ENCODE measurements at places on chromosomes 12 and 14.

DNA sequence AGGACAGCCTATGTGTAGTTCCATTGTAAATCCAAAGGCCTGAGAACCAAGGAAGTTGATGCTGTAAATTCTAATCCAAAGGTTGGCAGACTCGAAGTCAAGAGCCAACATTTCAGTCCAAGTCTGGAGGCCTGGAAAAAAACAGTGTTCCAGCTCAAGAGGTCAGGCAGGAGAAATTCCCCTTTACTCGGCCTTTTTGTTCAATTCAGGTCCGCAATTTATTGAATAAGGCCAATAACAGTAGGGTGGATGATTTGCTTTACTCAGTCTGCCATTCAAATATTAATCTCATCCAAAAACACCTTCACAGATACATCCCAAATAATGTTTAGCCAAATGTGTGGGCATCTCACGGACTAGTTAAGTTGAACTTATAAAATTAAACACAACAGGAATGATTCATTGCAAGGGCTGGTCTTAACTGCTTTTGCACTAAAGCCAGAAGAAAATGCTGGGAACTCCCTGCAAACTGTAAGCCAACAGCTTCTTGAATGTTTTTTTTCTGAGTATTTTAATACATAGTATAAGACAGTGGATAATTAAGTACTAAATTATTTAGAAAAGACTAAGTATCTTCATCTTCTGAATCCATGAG, 197.4 kb upstream of the GARIN6 start:
- no peak for DNase-seq

GRCh38 chr12:32661706-32662105, 17.4 kb upstream of the DNM1L start:
- DNase-seq, result no peak

- DNase-seq, result no peak
Measured at GRCh38 chr12:92445253-92446082, 257.3 kb upstream of the PLEKHG7 start.

- no peak for DNase-seq
Measured at GRCh38 chr12:22037947-22038346, 8.1 kb upstream of the CMAS start.

- peak; percentile 4 for DNase-seq
Measured at GRCh38 chr12:43937947-43938346, 102.1 kb downstream of the TMEM117 start.

DNA sequence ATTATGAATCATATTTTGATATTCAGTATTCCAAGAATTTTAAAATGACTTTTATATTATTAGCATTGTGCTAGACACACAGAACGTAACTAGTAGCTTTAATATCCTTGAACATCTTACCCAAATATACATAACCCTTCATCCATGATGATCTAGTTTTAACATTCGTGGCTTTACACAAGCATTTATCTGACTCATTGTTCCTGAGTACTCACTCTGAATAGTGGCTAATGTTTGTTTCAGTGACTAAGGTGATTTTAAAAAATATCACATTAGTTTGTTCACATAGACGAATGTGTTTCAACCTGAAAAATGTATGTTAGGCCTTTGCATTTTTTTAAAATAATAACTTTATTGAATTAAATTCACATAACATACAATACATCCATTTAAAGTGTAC, 80.0 kb upstream of the PTPRQ start:
- DNase-seq, result no peak

- DNase-seq, result no peak
Measured at GRCh38 chr12:104959335-104959841, 1.3 kb upstream of the SLC41A2 start.

- peak; percentile 55 for DNase-seq
Measured at GRCh38 chr12:109134186-109134917, 18.0 kb downstream of the ACACB start.

GRCh38 chr12:58905422-58905821, 14.9 kb downstream of the LRIG3 start:
- no peak for DNase-seq

DNA sequence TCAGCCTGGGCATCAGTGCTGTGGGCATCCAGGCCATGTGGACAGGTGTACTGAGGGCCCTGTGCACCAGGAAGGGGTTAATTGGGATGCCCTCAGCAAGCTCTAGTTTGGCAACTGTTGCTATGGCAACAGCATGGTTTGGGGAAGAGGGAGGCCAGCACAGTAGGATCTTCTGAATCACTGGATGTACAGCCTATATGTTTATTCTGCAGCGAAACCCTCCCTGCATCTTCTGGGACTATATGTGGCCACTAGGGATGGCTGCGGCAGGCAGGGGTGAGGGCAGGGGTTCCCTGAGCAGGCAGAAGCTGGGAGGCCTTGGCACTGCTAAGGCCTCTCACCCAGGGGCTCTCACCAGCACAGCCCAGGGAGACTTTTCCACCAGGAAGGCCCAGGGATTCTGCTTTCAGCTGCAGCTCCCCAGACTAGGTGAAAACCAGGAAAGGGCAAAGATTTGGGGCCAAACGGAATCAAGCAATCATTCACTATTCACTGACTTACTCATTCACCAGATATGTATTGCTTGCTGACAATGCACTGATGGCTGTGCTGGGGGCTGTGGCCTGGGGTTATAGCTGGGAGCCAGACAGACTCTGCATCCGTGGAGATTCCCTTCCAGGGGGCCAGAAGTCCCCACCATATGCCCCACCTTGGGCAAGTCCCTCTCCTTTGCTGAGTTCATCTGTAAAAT, 42.8 kb downstream of the IRF2BPL start:
- DNase-seq, result peak; percentile 34

DNA sequence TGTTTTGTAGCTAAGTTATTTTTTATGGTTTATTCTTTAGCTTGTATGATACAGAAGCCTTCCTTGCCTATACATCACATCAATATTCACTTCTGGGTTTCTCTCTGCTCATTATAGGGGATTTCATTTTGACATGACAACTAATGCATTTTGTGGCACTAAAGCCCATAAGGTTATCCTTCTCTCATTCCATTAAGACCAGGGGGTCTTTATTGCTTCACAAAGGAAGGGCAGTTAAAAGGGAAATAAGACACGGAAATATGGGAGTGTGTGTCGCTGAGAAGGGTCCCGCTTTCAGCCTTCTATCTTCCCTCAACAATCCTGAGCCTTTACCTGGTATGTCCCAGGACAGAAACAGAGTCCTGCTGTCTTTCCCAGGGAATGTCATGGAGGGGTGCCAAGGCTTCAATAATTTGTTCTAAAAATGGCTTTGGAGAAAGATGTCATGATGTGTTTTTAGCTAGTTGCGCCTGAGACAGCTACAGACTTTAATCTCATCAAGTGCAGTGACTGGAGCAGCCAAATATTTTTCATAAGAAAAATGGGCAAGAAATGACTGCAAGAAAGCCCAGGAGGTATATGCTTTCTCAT, 1145.4 kb upstream of the TMEM132C start:
- no peak for DNase-seq

GRCh38 chr12:130154276-130155070, 7.8 kb upstream of the FZD10 start:
- no peak for DNase-seq

DNA sequence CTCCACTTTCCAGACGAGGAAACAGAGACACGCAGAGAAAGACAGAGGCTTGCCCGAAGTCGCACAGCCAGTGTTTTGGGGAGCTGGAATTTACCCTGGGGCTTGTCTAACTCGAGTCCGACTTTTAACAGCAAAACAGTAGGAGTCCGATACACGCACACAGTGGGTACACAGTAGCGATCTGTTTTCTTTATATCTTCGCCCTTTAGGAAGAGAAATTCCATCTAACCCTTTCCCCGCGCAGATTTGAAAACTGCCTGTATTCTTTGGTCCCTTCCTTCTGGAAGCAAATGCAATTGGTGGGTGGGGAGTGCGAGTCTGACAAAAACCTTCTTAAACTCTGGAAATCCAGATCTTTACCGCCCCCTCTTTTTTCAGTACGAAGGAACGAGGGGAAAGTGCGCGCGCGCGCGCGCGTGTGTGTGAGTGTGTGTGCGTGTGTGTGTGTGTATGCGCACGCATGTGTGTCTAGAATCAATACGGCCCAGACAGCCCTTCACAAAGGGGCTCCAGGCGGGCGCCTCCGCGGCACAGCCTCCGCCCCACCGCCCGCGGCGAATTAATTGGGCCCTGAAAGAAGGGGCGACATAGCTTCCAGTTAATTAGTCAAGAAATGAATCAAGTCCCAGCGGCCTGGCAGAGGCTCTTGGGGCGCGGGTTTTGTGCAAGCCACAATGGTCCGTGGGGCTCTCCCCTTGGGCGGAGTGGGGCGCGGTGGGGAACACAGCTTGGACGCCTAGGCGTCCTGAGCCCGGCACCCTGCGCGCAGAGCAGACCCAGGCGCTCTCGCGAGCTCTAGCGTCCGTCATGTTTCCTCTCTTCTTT, 14.0 kb upstream of the TBX3 start:
- peak; percentile 69 for DNase-seq

DNA sequence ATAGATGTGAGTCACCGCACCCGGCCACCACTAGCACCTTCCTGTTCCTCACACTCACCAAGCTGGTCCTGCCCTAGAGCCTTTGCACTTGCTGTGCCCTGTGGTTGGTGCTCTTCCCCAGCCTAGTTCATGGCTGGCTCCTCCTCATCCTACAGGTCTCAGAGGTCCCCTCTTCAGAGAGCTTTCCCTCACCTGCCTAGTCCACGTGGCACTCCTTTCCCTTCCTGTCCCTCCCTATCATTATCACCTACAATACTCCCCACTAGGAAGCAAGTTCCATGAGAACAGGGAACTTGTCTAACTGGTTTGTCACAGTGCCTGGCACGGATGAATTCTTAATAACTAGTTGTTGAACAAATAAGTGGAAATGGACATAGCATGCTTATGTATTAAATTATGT, 24.0 kb upstream of the TMED10 start:
- no peak for DNase-seq

DNA sequence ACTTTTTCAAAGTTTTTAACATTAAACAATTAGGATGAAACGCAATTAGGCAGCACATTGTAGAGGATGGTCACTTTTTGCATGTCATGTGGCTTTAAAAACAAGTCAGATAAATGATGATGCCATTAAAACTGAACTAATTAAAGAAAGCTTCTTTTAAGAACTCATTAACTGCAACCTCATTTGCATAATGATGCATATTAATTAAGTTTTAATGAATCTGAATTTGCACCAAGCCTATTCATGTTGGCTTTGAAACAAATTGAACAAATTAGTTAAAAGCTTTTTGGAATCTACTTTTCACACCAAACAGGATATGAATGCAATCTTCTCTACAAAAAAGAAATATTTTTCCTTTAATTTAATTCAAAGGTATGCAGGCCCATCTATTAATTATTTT, 499.0 kb downstream of the VRK1 start:
- DNase-seq, result no peak

DNA sequence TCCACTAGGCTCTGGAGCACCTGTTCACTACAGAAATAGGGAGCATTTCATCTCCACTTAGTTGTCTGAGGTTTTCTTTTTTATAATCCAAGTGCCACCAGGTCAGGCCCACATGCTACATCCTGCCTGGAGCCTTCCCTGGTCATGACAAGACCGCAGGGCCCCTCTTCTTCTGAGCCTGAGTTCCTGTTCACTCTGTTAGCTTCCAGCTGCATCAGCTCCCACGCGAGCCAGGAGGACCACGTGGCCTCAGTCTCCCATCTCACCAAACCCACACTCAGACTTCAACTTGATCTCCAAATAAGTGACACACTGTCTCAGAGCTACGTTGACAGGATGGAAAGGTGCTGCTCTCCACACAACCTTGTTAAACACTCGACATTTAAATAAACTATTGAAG, 21.0 kb downstream of the RIMBP2 start:
- DNase-seq, result no peak

GRCh38 chr12:100266585-100266834, 369 bp downstream of the DEPDC4 start:
- no peak for DNase-seq

DNA sequence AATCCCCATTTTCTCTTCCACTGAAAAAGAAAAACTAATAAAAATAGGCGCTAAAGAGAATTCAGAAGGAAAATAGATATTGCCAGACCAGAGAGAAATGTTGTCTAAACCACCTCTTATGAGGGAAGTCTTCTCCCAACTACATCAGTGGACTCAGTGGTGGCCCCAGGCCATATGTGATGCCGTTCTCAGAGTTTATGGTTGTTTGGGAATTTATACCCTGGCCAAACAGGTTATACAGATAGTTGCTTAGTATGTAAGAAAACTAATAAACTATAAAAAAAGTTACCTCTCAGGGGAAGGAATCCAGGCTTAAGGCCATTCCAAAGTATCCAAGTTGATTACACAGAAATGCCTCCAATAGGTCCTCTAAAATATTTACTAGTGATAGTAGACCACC, 103.4 kb upstream of the RBM19 start:
- DNase-seq, result peak; percentile 37

DNA sequence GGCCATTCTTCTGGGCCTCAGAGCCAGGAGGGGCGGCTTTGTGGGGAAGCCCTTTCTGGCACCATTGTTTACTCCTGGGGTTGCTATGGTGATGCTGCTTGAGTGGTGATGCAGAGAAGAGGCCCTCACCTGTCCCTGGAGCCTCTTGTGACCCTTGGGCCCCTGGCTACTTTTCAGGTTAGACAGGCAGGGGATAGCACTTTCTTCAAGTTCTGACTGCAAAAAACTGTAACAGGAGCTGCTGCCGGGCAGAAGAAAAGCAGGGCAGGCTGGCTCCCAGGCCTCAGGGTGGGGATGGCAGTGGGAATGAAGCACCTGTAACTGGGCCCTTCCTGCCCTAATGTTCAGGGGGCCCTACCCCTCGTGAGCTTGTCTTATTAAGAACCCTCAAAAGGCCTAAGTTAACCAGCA, at the start of gene TEX52:
Gene TEX52, minus strand, starts transcription at position 19 of the 411 bp plus-strand sequence. Its CDS starts 13 bp downstream, at position 6.
- DNase-seq, result peak; percentile 68

GRCh38 chr14:82420871-82421270, 887.2 kb upstream of the SEL1L start:
- DNase-seq, result no peak

DNA sequence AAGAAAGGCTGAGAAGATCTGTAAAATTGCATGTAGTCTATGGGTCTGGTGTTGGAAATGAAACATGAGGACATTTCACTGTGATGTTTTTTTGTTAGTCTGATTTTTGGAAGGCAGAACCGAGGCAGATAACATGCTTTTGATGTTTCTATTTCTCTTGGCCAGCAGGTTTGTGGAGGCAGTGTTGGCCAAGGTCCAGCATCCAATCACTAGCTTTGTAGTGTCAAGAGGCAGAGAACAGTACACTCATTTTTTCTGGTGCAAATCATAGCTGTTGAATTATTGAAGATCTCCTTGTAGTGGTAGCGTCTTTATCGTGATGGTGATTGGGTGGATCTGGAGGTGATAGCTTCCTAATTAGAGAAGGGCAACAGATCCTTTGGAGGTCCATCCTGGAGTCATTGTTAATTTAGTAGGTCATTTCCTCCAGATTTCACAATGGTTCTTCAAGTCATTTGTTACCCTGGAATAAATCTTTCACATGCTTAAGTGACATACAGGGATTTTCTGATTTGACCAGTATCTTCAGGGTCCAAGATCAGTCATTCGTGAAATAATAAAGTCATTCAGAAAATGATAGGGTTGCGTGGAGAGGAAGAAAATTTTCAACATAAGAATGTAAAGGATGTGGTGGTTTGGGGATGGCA, 252.4 kb upstream of the CPNE8 start:
- DNase-seq, result no peak

- peak; percentile 64 for DNase-seq
Measured at GRCh38 chr12:5204271-5204670, 160.6 kb downstream of the KCNA5 start.

Measured in ELF-1 (cell line).